Mesothelial cell of epicardium (in vitro differentiated cells): ENCODE measurements at places on chromosomes 13 and 19. TPM values are rescaled to one million over a fixed set of nuclear protein-coding genes. Genes with fewer than 3 reads are reported as not detected.
A peak's percentile ranks its signal among the peaks of the same experiment; 100 is the strongest.

TRPM4 gene
- total RNA-seq = 45.9 to 58.5 TPM (median 53.5 TPM) in 3 replicates

SYT3 gene
- total RNA-seq = 0.31 to 0.77 TPM (median 0.60 TPM) in 3 replicates

- no peak for DNase-seq
These were observed 918 bp upstream of the FUZ start for GRCh38 chr19:49814010-49814409.

GRCh38 chr13:59750860-59751259, 412.9 kb downstream of the DIAPH3 start:
- peak; percentile 34 for DNase-seq
